ENCODE measurements at places on chromosomes 5 and 9.

- no peak for DNase-seq
Observed at GRCh38 chr5:123351240-123351639, 72.0 kb downstream of the CEP120 start.

GRCh38 chr5:124996023-124996763 lies 249.8 kb upstream of the ZNF608 start:
- no peak for DNase-seq

GRCh38 chr5:126338635-126339034 lies 84.6 kb upstream of the GRAMD2B start:
- DNase-seq, result no peak

- no peak for DNase-seq
Observed at GRCh38 chr5:68295772-68296171, 80.2 kb downstream of the PIK3R1 start.

- DNase-seq, result no peak
Observed at GRCh38 chr9:128298535-128299482, 22.7 kb downstream of the SWI5 start.

DNA sequence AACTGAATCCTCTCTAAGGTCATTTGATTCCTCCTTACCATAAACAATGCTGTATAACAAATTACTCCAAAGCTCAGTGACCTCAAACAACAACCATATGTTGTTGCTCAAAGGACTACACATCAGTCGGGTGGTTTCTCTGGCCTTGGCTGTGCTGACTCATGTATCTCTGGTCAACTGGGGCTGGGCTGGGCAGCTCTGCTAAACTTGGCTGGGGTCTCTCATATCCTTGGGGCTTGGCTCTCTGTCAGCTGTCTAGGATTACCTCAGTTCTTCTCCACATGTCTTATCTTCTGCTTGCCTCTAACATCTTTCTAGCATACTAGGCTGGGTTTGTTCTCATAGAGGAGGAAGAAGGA lies 86.4 kb downstream of the GALNT10 start:
- DNase-seq, result peak; percentile 72

DNA sequence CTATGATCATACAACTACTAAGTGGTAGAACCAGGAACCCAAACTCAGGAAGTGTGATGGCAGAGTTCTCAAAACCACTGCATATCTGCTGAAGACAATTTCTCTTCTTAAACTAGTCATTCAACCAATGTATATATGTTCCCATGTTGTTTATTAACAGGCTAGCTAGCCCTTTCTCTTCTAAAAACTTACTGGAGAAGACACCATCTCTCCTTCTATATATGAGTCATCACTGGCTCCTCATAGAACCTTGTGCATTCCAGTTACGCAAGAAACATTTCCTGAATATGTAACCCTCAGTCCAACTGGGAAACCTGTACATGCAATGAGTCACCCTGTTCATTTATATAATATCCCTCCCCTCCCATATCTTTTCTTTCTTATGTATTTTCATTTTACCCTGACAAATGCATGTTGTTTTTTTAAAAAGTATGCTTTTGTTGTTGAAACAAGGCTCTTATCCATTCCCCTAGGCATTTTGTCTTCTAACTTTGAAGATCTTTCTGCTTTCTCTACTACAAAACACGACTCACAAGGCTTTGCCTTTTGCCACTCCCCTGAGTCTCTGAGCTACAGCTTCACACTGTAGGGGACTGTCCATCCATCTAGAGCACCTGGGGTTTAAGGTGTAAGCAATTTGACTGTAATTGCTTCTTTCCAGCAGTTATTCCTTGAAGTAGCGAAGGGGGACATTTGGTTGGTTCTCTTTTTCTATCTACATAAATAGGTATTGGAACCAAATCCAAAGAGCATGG lies 119.5 kb downstream of the ANXA1 start:
- no peak for DNase-seq

GRCh38 chr5:154862766-154863165 lies 4.3 kb downstream of the CNOT8 start:
- no peak for DNase-seq

DNA sequence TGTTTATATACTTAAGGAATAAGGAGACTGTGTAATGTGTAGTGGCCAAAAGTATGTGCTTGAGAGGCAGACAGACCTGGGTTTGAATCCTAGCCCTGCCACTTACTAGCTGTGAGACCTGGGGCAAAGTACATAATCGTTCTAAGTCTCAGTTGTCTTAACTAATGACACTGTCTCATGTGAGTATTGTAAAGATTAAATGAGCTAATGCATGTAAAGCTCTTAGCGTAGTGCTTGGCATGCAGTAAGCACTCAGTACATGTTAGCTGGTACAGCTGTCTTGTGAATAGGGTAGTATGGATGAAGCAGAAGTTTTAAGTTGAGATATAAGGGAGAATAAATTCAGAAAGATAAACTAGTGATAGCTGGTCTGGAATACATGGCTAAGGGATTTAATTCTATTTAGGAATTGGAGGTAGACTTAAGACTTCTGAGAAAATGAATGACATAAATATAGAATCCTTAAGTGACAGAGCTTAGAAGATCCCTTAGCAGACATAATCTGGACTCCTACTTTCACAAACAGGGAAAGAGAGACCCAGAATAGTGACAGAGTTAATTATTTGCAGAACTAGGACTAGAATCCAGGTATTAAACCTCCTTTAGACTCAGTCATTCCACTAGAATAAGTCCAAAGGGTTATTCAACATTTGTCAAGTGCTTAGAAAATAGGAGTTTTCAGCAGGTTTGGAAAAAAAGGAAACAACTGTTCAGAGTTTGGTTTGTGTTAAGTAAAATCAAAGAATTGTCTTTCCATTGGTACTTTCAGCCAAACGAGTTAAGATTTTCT lies 13.1 kb downstream of the GPR21 start:
- no peak for DNase-seq

GRCh38 chr9:130972277-130972956 lies 33.4 kb upstream of the FIBCD1 start:
- DNase-seq, result no peak

DNA sequence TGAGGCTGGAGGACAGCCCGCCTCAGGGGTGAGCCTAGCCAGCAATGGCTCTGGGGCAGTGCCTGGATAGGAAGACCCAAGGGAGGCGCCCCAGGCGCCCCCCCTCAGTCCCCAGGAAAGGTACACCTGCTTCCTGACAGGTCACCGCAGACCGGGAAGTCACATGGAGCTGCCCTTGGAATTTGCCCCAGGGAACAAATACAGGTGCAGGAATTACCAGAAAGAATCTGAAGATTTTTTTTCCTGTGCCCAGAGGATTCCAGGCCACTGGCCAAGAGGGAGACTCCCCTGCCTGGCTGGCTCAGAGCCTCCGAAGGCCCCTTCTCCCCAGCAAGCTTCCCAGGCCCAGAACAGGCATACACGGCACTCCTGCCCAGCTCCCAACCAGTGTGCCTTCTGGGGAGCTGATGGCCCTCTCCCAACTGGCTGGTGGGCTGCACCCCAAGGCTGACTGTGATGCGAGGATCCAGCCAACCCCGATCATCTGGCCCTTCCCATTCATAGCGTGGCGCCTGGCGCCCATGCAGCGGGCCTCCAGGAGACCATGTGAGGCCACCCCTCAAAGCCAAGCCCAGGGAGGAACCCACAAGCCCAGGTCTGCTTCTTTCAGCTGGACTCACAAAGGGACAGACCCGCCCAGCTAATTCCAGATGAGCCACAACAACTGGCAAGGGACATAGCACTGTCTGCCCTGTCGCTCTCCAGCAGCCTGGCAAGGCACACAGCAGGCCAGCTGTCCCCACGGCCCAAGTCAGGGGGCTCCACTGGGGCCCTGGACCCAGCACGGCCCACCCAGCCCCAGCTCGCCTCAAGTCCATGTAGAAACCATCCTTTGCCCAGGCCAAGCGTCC lies 2.3 kb downstream of the TPRN start:
- no peak for DNase-seq

GRCh38 chr5:6347673-6348072 lies 30.7 kb downstream of the MED10 start:
- DNase-seq, result no peak

- no peak for DNase-seq
Observed at GRCh38 chr9:75089373-75089766, 1.1 kb downstream of the OSTF1 start.

DNA sequence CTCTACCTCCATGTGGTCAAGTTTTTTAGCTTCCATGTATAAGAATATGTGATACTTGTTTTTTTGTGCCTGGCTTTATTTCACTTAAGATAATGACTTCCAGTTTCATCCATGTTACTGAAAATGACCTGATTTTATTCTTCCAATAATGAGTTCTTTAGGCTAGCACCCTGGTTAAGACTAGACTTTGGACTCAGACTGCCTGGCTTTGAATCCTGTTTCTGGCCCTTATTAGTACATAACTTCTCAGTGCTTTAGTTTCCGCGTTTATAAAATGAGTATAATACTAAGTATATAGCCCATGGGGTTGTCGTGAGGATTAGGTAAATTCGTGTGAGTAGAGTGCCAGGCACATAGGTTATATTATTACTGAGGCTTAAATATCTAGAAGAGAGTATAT lies 18.5 kb downstream of the KIAA1958 start:
- no peak for DNase-seq

DNA sequence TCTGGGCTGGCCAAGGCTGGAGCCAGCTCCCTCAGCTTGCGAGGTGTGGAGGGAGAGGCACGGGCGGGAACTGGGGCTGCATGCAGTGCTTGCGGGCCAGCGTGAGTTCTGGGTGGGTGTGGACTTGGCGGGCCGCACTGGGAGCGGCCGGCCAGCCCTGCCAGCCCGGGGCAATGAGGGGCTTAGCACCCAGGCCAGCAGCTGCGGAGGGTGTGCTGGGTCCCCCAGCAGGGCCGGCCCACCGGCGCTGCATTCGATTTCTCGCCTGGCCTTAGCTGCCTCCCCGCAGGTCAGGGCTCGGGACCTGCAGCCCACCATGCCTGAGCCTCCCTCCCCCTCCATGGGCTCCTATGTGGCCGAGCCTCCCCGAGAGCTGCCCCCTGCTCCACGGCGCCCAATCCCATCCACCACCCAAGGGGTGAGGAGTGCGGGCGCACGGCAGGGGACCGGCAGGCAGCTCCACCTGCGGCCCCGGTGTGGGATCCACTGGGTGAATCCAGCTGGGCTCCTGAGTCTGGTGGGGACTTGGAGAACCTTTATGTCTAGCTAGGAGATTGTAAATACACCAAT lies 302.6 kb upstream of the ADAMTS16 start:
- DNase-seq, result no peak

DNA sequence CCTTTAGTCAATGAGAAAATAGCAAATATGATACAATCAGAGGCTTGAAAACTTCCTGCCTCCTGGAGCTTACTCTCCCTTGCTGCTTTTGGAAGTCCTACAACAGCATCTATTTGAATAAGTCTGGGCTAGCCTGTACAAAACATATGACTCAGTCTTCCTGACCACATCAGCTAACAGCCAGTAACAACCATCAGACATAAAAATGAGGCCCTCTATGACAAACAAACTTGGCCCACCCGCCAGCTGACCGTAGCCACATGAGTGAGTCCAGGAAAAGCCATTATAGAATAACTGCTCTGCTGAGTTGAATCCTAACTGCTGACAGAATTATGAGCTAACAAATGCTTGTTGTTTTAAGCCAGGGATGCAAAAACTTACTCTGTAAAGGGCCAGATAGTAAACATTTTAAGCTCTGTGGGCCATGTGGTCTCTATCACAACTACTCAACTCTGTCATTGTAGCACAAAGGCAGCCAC lies 347.6 kb downstream of the PTPRD start:
- no peak for DNase-seq

DNA sequence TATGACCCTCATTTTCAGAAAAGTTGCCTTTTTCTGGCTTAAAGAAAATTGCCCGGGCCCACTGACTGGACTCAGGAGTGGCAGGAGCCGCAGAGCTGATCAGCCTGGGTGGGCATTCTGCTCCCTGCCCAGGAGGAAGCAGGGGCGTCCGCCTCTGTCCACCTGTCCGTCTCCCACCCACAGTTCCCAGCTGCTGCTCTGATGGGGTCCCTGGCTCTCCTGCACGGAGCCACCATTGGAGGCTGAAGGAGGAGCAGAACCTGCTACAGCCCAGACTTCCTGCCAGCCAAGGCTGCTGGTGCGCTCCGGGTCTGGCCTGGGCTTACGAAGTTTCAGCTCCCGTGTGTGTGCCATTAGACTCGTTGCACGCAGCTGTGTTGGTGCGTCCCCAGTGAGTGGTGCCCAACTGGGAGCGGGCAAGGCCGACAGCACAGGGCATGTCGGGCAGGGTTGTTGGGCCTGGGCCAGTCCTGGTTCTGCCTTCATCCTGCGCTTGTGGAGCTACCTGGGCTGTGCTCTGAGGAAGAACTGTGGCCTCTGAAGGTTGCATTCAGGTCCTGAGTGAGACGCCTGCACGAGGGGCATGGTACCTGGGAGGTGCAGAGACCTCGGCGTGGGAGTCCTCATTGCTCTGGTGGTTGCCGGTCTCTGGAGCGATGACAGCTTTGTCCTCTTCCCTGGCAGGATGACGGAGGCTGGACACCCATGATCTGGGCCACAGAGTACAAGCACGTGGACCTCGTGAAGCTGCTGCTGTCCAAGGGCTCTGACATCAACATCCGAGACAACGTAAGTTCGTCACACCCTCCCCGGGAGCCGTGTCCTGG lies 77.2 kb upstream of the CACNA1B start:
- no peak for DNase-seq

- DNase-seq, result peak; percentile 62
Observed at GRCh38 chr5:36569491-36569890, 36.9 kb upstream of the SLC1A3 start.

DNA sequence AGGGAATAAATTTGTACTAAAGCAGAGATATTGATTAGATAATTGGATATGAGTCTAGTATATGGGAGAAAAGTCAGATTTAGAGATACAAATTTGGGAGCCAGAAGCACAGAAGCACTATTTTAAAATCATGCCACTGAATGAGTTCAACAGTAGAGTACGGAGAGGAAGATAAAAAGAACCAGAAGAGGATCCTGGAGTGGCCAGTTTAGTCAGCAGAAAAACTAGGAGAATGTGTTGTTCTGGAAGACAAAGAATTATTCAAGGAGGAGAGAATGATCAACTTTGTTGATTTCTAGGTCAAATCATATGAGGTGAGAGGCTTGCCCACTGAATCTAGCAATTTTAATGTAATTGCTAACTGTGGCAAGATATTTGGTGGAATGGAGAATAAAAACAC lies 67.0 kb downstream of the NIPBL start:
- DNase-seq, result no peak

- no peak for DNase-seq
Observed at GRCh38 chr5:151244206-151244605, 8.8 kb upstream of the GM2A start.

GRCh38 chr9:27073841-27074728 lies 34.9 kb upstream of the TEK start:
- no peak for DNase-seq

GRCh38 chr5:149160291-149160787 lies 19.0 kb downstream of the ABLIM3 start:
- no peak for DNase-seq

GRCh38 chr9:1048811-1049210 lies 1.3 kb upstream of the DMRT2 start:
- no peak for DNase-seq

DNA sequence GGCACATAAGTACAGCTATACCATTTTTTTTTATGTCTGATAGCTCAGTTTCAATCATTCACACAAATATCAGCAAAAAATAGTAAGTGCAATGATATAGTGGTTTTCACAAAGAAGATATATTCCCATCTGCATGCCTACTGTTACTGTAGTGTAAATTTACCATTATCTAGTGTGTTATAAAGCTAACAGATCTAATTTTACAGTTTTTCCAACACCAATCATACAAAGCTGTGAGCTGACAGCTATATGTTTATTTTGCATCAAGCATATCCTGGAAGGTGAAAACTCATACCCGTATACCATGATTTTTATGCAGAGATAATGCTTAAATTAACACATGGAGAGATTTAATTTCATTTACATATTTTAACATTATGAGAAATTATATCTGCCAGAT lies 89.9 kb upstream of the HAPLN1 start:
- DNase-seq, result no peak
